ENCODE measurements at places on chromosomes 5 and 9.

- DNase-seq: no peak
Measured at GRCh38 chr9:106864373-106865143, 1.6 kb downstream of the ZNF462 start.

- no peak for DNase-seq
Measured at GRCh38 chr9:98057138-98057799, 737 bp downstream of the NANS start.

- DNase-seq: peak; percentile 10
Measured at GRCh38 chr9:4048441-4048840, 251.4 kb downstream of the GLIS3 start.

- no peak for DNase-seq
Measured at GRCh38 chr9:126002476-126003350, 255.5 kb downstream of the PBX3 start.

DNA sequence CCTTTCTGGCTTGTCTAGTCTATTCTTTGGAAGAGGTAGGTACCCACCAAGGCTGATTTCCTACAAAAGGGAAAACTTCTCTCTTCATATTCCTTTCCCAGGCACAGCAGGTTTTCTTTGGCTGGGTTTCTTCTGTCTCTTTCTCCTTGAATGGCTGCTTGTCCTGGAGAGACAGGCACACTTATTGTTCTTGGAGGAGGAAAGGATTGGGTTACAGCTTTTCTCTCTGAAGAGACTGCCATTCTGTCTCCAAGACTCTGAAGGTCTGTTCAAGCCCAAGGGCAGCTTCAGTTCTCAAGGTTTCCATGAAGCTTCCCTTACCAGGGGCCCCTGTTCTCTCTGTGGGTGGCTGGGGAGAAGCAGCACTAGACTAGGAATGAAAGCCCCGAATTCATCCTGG lies 33.9 kb downstream of the ACTBL2 start:
- DNase-seq: no peak

DNA sequence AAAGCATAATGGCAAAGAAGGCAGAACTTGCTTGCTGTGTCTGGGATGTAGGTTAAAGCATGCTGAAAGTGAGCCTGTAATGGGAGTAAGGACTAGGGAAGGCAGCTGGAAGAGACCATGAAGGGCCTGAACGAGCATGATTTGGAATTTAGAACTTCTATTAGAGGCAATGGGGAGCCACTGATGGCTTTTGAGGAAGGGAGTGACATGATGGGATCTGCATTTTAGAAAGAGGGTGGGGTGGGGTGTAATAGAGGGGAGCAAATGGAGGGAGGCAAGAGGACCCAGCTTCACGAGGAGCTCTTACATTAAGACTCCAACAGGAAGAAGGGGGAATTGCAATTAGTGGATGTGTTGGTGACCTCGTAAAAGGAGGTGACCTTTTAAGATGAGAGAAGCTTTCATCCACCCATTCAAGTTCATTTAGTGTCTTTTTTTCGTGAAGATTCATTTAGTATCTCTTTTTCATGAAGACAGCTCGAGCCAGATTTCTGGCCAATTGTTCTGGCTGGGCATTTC lies 13.6 kb upstream of the GABRP start:
- no peak for DNase-seq

GRCh38 chr5:14946815-14947620 lies 75.4 kb upstream of the ANKH start:
- DNase-seq: peak; percentile 44

DNA sequence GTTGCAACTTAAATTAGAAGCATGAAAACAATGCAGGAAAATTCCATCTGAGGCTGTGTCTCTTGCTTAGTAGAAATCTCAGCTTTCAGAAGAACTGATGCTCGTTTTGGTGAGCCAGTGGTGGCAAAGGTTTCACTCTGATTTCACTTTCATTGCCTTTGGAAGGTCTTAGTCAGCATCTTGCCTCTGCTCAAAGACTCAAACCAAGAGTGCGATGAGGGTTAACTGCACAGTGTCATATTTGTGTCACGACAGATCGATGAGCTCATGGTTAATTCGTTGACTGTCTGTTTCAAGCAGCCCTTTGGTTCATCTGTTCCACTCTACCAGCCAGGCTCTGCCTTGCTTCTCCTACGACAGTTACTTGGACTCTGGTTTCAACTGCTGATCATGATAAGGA lies 331.3 kb upstream of the KIF2A start:
- peak; percentile 73 for DNase-seq

- no peak for DNase-seq
Measured at GRCh38 chr5:89981878-89982773, 427.4 kb downstream of the CETN3 start.

DNA sequence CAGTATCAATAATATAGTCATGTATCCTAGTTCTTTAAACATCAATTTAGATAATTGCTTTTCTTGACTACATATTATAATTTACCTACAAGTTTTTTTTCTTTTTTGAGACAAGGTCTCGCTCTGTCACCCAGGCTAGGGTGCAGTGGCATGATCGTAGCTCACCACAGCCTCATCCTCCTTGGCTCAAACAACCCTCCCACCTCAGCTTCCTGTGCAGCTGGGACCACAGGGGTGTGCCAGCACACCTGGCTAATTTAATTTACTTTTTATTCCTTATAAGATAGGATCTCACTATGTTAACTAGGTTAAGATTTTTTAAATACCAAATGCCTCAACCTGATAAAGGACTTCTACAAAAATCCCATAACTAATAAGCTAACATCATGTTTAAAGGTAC lies 21.1 kb downstream of the UIMC1 start:
- peak; percentile 33 for DNase-seq

DNA sequence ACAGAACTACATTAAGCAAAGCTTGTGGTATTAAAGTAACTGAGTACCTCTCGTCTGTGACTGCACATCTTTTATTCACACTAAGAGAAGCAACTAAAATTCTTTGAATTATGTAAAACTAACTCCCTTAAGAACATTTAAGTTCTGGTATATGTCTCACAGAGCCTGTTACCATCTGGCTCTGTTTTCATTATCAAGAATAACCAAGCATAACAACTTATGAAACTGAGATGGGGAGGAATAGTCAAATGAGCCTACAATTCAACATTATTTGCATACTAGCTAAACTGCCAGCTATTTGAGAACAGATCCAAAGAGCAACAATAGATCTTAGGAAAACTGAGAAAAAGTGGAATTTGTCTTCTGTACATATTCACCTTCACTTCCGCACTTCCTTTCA lies 25.3 kb upstream of the ISOC1 start:
- DNase-seq: no peak

DNA sequence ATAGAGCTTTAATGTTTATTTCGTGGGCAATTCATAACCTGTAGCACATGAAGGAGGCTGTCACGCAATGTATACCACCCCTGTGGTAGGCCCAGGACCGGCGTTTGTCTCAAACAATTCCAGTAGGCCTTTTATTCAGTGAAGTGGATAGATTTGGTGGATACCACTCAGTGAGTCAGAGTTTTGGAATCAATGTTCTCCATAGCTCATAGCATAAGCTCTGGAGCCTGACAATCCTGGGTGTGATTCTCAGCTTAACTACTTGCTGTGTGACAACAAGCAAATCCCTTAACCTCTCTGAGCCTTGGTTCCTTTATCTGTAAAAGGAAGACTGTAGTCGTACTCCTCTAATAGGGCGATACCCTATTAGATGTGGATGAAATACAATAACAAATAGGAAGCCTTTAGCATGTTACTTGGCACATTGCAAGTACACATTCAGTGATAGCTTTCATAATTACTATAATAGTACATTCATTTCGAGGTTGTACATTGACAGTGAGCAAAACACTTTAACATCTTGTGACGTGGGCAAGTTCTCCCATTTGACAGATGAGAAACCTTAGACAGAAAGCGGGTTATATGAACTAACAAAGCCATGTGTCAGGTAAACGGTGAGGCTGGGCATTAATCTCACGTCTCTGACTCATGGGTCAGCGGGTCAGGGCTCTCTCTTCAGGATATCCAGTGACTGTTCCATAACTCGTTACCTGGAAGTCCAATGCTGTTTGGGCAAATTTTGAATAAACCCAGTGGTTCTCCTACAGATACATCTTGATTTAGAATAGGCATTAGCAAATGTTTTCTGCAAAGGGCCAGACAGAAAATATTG lies 130.8 kb downstream of the C9orf152 start:
- DNase-seq: peak; percentile 32

DNA sequence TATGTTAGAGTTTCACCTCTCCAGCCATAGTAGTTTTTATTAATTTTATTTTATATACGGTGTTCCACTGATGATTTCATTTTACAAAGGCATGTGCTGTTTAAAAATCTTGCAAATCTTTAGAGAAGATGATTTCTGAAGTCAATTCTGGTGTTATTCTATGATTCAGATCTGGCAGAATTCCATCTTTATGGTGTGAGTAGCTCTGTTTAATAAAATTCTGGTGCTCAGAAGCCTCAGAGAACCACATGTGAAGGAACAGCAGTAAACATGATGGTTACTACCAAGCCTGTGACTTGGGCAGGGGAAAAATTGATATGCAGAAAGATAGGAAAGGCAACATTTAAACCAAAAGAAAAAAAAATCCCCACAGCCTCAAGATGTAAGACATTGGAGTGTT lies 299.7 kb downstream of the NPR3 start:
- DNase-seq: no peak

DNA sequence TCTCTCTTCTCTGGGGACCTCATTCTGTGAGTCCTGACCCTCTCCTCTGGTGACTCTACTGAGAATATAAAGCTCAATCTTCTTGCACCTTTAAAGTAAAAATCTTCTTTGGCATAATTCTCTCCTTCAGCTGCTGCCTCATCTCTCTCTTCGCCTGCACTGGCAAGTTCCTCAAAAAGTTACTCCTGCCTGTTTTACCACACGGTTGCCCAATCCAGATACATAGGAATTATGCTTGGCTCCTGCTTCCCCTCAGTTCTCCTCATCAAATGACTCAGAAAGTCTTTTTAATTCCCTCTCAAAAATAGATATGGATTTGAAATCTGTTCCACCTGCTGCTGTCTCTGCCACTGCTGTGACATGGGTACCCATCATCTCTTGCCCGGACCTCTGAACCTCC lies 14.4 kb upstream of the HRCT1 start:
- no peak for DNase-seq

GRCh38 chr9:78778861-78779374 lies 482.0 kb downstream of the PSAT1 start:
- no peak for DNase-seq

DNA sequence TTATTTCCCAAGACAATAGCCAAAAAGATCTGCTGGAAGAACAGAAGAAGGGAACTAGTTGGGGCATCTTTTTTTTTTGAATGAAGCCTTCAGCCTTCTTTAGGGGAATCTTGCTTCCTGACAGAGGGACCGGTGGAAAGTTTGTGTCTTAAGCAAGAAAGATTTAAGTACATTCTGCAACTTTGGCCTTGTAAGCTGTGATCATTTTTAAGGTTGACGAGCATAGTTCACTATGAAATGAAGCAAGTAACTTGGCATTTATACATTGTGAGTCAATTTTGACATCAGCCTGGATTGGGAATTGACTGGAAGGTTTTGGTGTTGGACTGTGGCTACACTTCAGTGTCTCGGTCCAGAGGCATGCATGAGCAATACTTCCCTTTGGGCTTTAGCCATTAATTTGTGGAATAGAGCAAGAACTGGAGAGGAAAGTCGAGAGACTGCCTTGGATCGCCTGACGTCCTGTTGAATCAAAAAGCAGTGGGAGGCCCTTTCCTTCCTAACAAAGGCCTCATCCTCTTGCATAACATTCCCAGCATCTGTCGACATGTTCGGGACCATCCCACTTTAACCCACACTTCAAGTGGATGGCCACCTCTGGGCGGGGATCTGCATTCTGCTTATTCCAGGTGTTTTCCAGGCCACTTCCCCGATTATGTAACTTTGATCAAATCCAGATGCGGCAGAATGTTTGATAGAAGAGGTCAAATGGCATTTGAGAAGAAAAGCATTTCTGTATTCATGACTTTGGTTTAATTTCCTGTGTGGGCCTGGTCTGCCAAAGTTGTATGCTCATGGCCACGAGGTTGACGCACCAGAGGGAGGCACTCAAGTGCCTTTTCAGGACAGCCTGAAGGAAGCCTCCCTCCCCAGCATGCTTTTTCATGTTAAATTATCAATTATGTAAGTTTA lies 12.5 kb downstream of the ABL1 start:
- DNase-seq: no peak

GRCh38 chr5:77627869-77628674 lies 10.4 kb downstream of the OTP start:
- no peak for DNase-seq
